ENCODE measurements at places on chromosomes 5 and 9. TPM values are rescaled to one million over a fixed set of nuclear protein-coding genes. Genes with fewer than 3 reads are reported as not detected.

DNA sequence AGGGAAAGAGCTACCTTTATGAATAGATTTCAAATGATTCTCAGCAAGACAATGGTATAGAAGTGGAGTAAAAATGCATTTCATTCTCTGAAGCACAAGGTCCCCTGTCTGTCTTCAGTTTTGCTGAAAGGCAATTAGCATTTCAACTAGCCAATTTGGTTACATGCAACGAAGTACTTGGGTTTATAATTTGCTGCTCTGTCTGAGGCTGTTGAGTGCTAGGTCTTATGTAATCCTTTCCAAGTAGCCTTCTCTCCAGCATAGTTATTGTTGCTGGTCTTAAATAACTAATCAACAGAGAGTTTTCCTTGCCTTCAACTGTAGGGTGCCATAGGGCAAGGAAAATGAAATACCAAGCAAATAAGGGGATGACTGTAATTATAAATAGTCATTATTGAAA lies 4.5 kb downstream of the ADGRV1 start:
- no peak for DNase-seq

GRCh38 chr5:30690931-30691330 lies 502.6 kb upstream of the CDH6 start:
- no peak for DNase-seq

- no peak for DNase-seq
Measured at GRCh38 chr5:131272724-131273123, 8.9 kb downstream of the CDC42SE2 start.

- DNase-seq: no peak
Measured at GRCh38 chr5:1638658-1639400, 115.1 kb upstream of the LPCAT1 start.

- no peak for DNase-seq
Measured at GRCh38 chr9:93041108-93041802, 17.2 kb upstream of the SUSD3 start.

Gene LRRC26
- total RNA-seq: not detected

GRCh38 chr5:10578869-10579268 lies 15.0 kb downstream of the ANKRD33B start:
- no peak for DNase-seq

DNA sequence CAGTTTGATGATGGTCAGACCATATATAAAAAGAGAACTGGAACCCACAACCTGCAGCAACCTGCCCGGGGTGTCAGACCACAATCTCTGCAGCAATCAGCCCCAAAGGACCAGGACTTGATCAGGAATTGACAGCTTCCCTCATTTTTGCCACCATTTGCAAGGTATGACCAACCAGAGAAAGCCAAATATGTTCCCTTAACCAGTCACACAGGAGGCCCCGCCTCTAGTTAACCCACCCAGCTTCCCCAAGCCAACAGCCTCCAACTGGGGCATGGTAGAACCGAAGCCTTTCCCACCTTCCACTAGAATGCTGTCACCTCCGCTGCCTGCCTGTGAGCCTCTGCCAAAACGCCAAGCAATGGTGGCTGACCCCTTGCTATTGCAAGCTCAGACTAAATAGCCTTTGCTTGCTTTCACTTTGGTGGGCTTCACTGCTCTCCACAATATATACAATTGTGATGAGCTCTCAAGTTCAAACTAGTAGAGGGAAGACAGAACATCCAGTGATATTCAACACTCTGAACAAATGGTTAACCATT lies 86.3 kb downstream of the AK8 start:
- no peak for DNase-seq

Gene PSD2
- total RNA-seq: not detected

GRCh38 chr5:2489306-2489705 lies 262.2 kb downstream of the IRX2 start:
- no peak for DNase-seq

DNA sequence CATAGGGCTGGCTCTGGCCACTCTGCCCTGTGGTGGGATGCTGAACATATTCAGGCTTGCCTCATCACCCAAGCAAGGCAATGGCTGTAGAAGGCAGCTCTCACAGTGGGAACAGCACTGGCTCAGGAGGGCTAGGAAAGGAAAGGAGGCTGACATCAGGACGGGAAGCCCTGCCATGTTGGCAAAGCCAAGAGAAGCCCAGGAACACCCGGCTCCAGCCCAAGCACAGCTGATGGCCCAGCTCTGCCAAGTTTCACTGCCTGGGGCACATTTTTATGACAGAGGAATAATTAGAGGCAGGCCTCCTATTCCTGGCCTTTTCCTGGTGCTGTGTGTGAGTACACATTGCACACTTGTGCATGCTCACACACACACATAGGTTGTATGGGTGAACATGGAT lies 163.6 kb upstream of the SMIM23 start:
- DNase-seq: no peak

Gene SHOC1
- not detected for total RNA-seq

GRCh38 chr9:34256104-34256503 lies 73.0 kb downstream of the KIF24 start:
- no peak for DNase-seq

GRCh38 chr5:155665361-155665760 lies 651.8 kb downstream of the KIF4B start:
- no peak for DNase-seq

- no peak for DNase-seq
Measured at GRCh38 chr9:68640421-68641089, 64.5 kb upstream of the PIP5K1B start.

GRCh38 chr5:93622240-93622885 lies 39.3 kb downstream of the NR2F1 start:
- no peak for DNase-seq

DNA sequence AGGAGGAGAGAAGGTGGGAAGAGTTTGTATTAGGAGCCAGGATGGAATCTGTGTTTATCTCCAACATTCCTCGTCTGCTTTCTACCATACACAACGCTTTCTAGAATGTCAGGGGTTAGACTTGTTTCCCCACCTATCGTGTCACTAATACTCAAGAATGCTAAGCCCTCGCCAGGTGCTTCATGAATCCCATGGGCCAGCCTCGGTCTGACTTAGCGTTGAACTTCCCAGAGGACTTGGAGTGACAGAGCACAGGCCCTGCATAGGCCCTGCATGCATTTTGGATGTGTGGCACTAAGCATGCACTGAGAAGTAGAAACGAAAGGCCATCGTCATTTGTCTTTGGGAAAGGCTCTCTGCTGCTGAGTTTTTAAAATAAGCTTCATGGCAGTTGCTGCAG lies 328.7 kb downstream of the NSG2 start:
- DNase-seq: no peak

GRCh38 chr9:110429453-110429852 lies 91.8 kb upstream of the TXNDC8 start:
- DNase-seq: no peak

DNA sequence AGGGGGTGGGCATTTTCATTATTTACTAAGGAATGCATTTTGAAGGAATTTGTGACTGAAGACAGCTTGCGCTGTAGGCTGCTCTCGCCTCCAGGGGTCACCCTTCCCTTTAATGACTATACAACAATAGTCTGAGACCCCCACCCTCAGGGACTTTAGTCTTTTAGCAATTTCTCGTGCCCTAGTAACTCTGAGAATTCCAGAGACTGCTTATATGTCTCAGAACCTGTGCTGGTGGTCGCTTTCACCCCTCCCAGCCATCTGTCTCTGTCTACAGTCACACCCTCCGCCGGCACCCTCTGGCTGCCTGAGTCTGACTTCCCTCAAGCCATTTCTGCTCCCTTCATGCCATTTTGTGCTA lies 671.4 kb downstream of the NR2F1-AS1 start:
- peak; percentile 53 for DNase-seq

Gene NXNL2
- not detected for total RNA-seq

Gene TXNDC8
- total RNA-seq: not detected

DNA sequence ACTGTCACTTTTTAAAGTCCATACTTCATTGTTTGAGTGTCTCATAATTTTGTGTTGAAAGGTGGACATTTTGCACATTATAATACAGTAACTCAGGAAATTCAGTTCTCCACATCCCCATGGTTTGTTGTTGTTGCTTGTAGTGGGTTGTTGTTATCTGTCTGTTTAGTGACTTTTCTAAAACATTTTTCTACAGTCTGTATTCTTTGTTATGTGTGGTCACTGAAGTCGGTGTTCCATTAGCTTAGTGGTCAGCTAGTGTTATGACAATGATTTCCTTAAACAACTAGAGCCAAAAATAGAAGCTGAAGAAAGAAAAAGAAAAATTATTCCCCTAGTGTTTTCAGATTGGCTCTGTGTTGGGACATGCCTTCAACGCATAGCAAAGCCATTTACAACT lies 5.6 kb upstream of the IL33 start:
- no peak for DNase-seq

DNA sequence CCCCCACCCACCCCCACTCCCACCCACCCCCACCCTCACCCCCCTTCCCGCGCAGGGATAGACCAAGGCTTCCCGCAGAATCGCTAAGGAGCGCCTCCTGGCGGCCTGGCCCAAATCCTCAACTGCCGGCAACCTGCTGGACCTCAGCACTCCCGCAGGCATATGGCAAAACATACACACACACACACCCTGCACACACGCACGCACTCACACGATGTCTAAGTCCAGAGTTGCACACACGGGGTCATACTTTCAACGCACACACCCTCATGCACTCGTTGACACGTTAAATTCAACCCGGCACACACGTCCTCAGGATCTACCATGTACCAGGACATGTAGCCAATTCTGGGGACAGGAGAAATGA lies 1.7 kb downstream of the CPLX2 start:
- DNase-seq: no peak

DNA sequence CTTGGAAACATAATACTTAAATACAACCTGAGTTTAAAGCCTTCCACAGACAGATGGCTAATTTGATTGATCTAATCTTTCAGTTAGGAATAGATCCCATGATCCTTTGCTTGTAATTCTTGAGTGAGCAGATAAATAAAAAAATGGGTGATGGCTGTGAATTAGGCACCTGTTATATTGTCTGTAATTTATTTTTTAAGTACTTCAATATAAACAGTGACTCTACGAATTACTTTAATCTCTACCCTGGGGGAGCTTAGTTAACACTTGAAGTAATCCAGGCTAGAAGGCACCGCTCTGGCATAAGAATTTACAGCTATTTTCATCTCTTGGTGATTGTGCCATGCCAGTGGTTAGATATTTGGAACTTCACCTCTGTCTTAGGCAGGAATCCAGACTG lies 9.0 kb downstream of the EGFLAM start:
- DNase-seq: no peak

Gene SLC34A3
- not detected for total RNA-seq

Gene LTC4S
- 0.95 TPM for total RNA-seq

DNA sequence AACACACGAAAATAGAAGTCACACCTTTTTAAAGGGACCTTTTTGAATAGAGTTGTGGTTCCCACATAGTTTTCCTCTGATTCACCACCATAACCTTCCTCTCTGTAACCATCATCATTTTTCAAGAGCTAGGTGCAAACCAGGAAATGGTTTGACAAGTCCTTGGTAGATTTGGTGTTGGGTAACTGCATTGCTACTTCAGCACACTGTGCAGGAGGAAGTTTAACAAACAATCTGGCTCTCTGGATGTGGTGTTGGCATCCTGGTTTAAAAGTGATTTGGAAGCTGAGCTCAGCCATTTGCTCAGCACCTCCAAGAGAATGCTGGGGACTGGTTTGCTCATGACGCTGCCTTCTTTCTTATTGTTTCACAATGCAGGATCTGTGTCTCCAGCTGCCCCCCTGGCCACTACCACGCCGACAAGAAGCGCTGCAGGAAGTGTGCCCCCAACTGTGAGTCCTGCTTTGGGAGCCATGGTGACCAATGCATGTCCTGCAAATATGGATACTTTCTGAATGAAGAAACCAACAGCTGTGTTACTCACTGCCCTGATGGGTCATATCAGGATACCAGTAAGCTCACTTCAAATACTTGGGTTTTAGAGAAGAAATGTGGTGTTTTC lies 213.1 kb downstream of the RFK start:
- no peak for DNase-seq

DNA sequence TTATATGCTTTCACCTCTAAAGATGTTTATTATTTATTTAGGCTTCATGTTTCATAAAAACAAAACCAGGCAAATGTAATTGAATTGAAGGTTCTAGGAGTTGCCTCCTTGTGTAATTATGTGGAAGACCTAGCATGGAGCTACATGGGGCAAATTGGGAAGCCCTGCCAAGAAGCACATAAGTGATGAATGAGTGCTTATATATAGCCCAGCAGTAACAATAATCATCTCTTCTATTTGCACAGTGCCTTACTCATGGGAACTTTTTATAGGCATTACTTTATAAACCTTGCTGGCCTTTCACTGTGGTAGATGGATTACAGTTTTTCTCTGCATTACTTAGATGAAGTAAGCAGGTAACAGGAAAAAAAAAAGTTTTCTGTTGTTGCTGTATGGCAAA lies 40.0 kb upstream of the GRAMD2B start:
- no peak for DNase-seq

Gene CATSPER3
- 0.71 TPM for total RNA-seq

DNA sequence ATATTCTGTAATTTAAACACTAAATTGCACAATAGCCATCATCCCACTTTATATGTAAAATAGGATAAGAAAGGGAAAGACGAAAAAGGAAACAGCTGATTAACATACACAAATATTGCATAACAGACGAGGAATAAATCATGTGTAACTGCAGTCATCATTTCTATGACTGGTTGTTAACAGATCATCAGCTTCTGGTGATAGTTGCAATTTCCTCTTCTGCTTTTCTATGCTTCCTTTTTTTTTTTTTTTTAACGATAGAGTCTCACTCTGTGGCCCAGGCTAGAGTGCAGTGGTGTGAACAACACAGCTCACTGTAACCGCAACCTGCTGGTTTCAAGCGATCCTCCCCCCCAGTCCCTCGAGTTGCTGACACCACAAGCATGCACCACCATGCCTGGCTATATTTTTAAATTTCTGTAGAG lies 22.5 kb upstream of the JAKMIP2 start:
- DNase-seq: no peak

GRCh38 chr9:90821697-90822096 lies 20.1 kb downstream of the SYK start:
- no peak for DNase-seq

Gene ALDOB
- not detected for total RNA-seq

Data from endothelial cell of umbilical vein (primary cell).